ENCODE measurements at places on chromosomes 12 and 14.

GRCh38 chr12:65279369-65280112 lies 1.1 kb downstream of the MSRB3 start:
- no peak for DNase-seq

DNA sequence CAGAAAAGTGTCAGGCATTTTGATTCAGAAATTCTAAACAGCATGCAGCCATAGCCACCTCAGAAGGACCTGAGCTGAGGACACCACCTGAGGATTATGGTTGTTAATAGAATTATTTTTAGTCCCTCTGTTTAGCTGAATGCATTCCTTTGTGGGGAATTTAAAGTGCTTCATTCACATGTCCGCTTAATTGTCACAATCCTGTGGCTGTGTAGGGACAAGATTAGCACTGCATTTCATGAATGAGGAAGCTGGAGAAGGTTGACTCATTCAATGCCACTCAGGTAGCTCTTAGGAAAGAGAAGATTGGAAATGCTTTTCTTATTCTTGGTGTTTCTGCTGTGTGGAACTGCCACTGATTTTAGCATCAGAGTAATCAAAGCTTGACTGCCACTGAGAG lies 42.0 kb upstream of the KRR1 start:
- peak; percentile 3 for DNase-seq

DNA sequence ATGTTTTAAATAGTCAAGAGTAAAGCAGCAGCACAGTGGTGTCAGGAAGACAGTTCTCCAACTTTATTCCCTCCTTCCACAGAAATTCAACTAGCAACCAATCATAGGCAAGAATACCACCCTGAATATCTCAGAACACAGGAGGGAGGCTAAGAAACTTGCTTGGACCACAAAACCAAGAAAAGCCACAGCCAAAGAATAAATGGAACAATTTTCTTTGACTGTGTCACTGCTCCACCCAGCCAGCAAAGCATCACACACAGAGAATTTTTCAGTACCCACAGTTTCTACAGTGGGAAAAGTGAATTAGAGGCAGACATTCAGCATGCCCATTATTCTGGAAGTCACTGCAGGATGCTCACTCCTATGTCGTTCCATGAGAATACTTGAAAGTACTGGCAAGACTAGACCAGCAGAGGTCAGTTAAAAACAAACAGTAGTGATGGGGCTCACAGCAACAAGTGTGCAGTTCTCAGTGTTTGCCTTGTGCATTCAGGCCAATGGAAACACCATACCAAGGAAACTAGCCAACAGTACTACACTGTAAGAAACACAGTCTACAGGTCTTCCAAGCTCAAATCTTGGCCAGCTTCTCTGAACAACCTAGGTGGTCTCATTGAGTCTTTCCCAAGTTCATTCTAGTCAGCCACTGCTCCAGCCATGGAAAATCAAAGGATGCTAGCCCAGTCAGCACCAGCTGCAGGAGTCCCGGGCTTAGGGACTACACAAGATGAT lies 56.8 kb upstream of the FOXG1 start:
- DNase-seq = no peak

- DNase-seq = no peak
Measured at GRCh38 chr14:26606729-26607312, 9.0 kb upstream of the NOVA1 start.

- DNase-seq = peak; percentile 90
Measured at GRCh38 chr12:91722072-91722471, 423.6 kb downstream of the BTG1 start.

- no peak for DNase-seq
Measured at GRCh38 chr12:113846883-113847755, 119.0 kb downstream of the RBM19 start.

- DNase-seq = no peak
Measured at GRCh38 chr14:88950069-88950468, 125.6 kb downstream of the TTC8 start.
